NCI-H1436 treated with DMSO at 0.1 percent for 48 hours (cell line): ENCODE measurements at places on chromosomes 4 and X.
A peak's percentile ranks its signal among the peaks of the same experiment; 100 is the strongest.

DNA sequence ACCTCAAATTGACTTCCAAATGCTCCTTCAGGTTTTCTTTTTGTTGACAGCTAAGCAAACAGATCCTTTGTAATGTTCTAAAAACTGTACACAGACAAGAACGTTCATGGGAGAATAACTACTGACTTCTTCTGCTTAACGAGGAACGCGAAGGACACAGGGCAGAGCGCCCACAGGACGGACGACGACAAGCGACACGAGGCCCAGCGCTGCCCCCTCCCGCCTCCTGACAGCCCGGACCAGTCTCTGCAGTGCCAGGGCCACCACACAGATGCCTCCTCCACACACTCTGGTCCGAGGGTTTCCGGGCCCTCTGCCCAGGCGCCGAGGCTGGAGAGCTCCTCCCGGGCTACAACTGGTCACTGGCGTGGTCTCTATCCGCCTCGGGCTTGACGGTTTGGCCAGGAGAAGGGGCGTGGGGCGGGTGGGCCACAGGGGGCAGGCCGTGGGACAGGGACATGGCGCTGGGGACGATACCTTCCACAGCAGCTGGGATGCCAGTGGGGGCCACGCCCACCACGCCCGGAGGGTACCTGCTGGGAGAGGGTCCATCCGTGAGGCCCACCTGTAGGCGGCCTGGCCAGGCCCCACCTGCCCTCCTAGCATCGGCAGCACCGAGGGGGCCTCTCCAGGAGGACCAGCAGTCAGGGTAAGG is 36.9 kb downstream of the CTBP1 start:
- DNase-seq, result no peak

GRCh38 chr4:4675641-4676040 is 133.8 kb upstream of the STX18 start:
- no peak for DNase-seq

DNA sequence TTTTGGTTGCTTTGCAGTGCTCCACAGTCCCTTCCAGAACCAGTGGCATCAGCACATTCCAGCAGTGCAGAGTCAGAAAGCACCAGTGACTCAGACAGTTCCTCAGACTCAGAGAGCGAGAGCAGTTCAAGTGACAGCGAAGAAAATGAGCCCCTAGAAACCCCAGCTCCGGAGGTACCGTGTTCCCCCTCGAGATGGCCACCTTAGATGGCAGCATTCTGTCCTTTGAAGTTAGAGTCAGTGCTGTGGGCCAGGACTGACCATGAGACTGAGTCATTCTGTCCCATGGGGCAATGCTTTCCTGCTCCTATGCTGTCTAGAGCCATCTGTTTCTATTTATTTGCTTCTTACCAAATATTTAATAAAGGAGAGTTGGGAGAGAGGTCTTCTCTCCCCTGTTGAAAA is 112.3 kb downstream of the KLHL8 start:
- no peak for DNase-seq

- peak; percentile 3 for DNase-seq
Measured at GRCh38 chrX:135596495-135596894, 76.0 kb downstream of the INTS6L start.

GRCh38 chr4:150569384-150569987 is 12.5 kb upstream of the MAB21L2 start:
- no peak for DNase-seq

DNA sequence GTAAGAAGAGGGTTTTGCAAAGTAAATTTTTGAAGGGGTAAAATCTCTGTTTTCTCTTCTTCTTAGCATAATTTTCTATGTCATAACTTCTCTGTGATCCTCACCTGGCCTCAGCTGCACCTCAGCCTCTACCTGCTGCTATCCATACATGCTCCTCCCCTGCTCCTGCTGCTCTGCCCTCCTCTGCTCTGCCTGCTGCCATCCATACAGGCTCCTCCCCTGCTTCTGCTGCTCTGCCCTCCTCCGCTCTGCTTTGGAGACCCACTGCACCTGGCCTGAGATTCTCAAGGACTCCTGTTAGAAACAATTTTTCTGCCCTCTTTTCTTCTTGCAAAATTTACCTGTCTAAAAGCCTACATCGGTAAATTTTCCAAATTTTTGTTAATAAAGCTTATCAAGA is 388.6 kb upstream of the PITX2 start:
- no peak for DNase-seq

DNA sequence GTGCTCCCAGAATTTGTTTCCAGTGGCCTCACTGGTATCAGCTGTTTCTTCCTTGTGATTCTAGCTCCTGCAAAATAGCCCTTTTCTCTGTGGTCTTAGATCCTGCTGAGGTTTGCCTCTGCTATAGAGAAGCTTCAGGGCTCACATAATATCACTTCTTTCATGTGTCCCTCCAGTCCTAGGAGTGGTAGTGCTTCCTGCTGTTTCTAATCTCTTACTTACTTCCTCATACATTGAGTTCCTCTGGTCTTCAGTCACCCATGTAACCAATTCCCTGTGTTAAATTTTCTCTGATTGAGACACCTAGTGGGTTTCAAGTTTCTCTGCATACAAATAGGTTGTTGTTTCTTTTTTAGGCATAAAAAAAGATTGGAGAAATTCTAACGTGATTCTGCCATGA is 1567.9 kb downstream of the ARAP2 start:
- DNase-seq, result no peak

DNA sequence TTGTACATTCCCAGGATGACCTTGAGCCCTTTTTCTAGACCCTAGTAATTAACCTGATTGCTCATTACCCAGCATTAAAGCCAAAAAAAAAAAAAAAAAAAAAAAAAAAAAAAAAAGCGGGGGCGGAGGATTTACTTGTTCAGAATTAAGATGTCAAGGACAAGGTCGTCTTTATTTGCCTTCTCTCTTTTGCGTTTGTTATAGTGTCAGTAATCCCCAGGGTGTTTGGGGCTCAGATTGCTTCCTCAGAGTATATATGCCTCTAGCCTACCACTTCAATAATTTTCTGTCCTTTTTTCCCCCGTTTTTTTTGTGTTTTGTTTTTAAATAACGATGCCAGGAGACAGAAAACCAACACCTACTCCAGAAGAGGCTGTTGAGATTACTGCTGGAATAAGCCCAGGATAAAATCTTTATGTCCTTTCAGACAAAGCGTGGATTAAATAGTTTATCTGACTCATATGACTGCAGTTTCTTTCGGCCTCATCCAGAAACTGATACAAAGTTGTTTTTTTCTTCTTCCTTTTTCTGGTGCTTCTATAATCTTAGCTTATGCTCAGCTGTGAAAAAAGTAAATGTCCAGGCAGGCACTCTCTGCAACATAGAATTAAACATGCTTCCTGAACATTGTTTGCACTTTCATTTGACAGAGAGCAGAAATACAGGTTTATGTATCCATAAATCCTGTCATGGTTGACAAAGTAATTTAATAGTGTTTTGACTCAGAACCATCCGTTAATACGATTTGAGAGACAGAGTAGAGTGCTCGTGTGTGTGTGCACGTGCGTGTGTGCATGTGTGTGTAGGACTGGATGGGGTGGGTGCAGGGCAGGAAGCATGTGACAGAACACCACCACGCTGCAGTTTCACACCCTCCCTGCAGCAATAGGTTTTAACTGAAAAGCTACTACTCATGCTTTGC is 138.6 kb downstream of the AFF1 start:
- DNase-seq, result peak; percentile 74

- DNase-seq, result no peak
Measured at GRCh38 chrX:7127056-7127455, 20.5 kb upstream of the STS start.

- DNase-seq, result no peak
Measured at GRCh38 chrX:74523224-74523623, 91.2 kb downstream of the RLIM start.

GRCh38 chrX:110734271-110734670 is 61.3 kb downstream of the CHRDL1 start:
- no peak for DNase-seq

DNA sequence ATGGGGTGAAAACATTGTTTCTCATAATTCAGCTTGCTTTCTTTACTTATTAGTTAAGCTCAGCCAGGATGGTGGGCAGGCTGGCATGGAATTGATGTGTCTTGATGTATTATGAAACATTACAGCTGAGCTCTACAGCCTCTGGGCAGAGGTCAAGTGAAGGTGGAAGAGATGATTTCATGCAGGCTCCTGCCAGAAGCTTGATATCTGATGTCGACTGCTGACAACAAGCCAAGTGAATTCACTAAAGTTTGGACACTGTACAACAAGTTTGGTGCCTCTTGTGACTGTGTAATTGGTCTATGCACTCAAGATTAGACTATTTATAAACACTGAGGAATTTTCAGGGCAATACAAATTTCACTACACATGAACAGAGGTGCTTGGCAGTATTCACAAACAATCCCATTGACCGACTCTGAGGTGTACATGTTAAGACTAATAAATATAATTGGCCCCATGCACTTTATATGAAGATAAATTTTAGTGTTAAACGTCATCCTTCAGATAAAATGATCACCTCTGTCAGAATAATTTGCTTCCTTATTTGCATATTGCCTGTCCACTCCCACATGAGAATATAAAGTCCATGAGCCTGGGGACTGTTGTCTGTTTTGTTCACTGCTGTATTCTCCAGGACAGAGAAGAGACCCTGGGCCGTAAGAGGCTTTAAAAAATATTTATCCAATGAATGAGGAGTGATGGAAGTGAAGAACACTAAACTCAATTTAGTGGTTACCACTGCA is 612.2 kb downstream of the IQCM start:
- no peak for DNase-seq

- DNase-seq, result no peak
Measured at GRCh38 chrX:24148121-24148520, 1.4 kb upstream of the ZFX start.

- no peak for DNase-seq
Measured at GRCh38 chrX:107935664-107936433, 46.3 kb downstream of the TEX13B start.

DNA sequence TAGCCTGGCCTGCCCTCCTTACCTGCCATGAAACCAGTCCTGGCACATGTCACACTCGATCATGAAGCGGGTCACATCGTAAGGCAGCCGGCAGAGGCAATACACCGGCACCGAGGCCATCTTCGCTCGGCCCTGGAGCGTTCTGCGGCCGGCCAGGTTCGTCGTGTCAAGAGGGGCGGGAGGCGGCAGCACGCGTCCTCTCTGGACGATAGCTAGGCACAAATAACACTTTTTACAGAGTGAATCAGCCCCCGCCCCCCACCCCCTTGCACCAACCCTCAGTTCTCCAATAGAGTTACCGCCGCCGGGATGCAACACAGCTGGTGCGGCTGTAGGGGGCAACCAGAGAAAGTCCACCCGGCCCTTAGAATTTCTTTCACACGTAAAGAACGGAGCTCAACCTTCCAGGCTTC is 1.7 kb downstream of the PHF8 start:
- no peak for DNase-seq

DNA sequence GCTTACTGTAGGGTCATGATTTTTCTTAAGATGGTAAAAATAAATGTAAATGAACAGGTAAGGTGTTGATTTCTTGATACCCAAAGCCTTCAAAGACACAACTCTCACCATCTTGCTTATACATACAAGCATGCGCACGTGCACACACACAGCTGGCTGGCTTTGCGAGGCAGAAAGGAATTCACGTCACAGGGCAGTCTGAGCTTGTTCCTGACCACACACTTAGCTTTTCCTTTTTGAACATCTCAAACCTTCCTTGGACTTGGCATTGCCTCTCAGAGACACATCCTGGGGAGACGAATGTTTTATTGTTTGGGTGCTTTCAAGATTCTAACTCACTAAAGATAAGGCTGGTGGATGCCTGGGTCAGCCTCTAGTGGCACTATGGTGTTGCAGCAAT is 175.0 kb downstream of the NHS start:
- no peak for DNase-seq

GRCh38 chrX:4754878-4755604 is 1041.6 kb upstream of the PRKX start:
- DNase-seq, result no peak

DNA sequence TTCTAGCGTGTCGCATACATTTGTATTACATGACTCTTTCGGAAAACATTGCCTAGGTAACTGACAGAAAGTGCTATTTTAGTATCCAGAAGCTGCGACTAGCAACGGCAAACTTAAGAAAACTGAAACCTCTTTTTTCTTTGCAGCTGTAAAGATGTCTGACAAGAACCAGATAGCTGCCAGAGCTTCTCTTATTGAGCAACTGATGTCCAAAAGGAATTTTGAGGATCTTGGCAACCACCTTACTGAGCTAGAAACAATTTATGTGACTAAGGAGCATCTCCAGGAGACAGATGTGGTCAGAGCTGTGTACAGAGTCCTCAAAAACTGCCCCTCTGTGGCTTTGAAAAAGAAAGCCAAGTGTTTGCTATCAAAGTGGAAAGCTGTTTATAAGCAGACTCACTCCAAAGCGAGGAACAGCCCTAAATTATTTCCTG is 9.4 kb downstream of the TCEANC start:
- DNase-seq, result no peak

GRCh38 chr4:2828758-2829181 is 14.9 kb upstream of the ADD1 start:
- no peak for DNase-seq

- DNase-seq, result no peak
Measured at GRCh38 chr4:107655289-107655688, 64.7 kb downstream of the PAPSS1 start.

DNA sequence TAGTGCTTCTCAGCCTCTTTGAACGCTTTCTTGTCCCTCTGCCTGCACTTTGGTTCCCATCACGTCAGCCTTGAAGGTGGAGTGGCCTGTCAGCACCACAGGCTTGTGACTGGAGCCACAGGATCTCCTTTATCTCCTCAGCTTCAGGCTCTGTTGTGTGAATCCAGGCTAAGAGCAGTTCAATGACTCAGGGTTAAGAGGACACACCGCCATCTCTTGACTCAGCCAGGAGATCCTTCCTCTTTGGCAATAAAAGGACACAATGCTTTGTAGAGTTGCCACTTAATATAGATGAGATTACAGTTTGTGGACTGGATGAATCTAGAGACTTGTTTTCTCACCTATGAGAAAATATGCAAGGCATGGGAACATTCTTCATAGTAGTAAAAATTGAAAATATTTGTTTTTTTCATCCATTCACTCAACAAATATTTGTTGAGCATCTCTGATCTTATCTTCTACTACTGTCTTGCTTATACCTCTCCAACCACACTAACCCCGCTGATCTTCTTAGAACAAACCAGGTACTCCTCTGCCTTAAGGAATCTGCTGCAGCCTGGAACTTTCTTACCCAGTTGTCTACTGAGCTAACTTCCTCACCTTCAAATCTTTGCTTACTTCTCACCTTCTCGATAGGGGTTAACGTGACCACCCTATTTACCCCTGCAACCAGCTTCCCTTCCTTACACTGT is 62.3 kb downstream of the UCHL1 start:
- no peak for DNase-seq

GRCh38 chr4:20493761-20494353 is 206.4 kb upstream of the PACRGL start:
- no peak for DNase-seq

- no peak for DNase-seq
Measured at GRCh38 chr4:69485130-69485529, 10.6 kb downstream of the UGT2B4 start.

- no peak for DNase-seq
Measured at GRCh38 chr4:172851534-172851933, 317.1 kb upstream of the GALNT7 start.

DNA sequence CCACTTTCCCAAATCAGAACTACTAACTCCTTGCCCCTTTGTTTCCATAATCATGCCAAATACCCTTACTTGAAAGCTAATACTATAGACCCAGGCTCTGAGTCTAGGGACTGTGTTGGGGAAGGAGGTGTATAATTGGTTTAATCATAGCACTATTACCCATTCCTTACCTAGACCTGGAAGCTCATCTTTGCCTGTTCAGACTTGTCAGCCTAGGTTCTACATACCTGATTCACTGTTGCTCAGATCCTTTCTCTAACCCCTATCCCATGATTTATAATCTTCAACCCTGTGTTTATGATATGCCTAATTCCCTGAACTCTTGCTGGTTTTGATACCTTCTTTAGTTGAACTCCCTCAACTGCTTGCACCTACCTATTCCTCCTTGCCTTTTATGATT is 123.1 kb upstream of the GRIA3 start:
- DNase-seq, result no peak
